Midbrain (tissue), 1 donor: ENCODE measurements at places on chromosomes 2 and 18.

GRCh38 chr18:43606795-43607194, 329.5 kb upstream of the SYT4 start:
- DNase-seq: no peak

DNA sequence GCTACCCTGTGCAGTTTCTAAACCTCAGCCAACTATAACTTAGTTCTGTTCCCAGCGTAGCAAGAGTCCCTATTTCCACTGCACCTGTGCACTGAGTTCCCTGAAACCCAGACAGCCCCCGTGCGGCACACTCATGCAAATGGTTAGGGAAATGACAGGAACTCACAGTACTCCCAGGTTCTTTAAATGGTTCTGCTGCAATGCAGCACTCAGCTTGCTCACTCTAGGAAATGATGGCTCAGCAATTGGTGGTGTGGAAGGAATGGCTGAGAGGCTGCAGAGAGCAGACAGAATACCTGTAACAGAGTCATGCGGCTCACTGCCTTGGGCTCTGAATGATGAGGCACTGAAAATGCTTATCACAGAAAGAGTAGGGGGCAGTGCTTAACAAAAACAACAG, 143.0 kb downstream of the RAD51AP2 start:
- no peak for DNase-seq

- no peak for DNase-seq
Observed at GRCh38 chr2:100146657-100146960, 4.2 kb upstream of the AFF3 start.

- no peak for DNase-seq
Observed at GRCh38 chr2:208371634-208371935, 35.0 kb upstream of the PTH2R start.

GRCh38 chr18:68482815-68483214, 232.1 kb downstream of the TMX3 start:
- no peak for DNase-seq

GRCh38 chr2:64336171-64336570, 117.8 kb upstream of the LGALSL start:
- no peak for DNase-seq
